ENCODE measurements at places on chromosomes 4 and X.

DNA sequence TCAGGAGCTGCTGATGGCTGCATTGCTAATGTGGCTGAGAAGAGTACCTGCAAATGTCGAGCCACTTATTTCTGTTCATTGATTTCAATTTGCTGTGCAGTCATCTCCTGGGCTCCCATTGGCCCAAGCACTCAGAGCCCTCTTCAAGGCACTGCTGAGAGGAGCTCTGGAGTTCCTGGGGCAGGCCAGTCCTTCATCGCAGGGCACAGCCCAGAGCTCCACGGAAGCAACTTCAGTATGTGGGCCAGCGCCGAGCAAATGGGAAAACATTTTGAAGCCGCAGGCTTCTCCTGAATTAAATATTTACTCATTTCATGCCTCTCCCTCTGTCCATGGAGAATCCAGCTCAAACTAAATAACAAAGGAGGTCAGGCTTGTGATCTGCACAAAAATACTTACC lies 383.3 kb downstream of the BCOR start:
- no peak for DNase-seq

DNA sequence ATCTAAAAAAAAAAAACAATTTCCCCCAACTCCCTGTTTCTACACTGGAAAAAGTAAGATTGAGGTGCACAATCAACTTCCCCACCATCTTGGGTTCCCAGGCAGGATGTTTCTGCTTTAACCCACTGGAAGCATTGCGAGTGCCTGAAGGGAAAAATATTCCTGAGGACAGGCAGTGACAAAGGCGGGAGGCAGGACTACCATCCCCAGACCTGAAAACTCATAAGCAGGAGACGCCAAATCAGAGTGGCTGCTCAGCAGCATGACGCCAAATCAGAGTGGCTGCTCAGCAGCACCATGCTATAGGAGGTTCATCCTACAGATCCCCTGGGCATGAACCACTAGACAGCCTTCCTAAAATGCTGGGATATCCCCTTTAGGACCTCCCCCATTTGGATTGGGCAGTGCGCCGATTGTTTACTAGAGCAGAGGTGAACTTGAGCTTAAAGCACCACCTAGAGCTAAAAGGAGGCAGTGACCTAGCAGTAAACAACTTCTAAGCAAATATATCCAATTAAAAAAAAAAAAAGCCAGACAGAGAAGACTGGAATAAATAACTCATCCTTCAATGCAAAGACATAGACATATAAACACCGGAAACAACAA lies 35.0 kb upstream of the GK start:
- DNase-seq = no peak

DNA sequence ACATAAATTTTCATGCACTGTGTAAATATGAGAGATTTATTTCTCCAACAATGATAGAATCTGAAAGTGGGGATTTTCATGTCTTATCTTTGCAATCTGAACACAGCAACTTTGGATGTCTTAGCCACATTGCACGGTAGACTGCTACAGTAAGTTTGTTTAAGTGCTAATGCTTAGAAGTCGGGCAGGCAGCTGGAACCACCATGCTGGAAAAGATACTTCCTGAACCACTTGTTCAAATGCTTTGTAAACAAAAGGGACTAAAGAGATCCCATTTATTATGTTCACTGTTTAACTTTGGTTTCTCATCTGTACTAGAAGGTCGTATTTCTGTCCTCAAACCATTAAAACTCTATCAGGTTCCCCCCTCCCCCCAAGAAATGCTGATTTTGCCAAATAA lies 555.9 kb upstream of the DIPK2B start:
- DNase-seq = no peak

DNA sequence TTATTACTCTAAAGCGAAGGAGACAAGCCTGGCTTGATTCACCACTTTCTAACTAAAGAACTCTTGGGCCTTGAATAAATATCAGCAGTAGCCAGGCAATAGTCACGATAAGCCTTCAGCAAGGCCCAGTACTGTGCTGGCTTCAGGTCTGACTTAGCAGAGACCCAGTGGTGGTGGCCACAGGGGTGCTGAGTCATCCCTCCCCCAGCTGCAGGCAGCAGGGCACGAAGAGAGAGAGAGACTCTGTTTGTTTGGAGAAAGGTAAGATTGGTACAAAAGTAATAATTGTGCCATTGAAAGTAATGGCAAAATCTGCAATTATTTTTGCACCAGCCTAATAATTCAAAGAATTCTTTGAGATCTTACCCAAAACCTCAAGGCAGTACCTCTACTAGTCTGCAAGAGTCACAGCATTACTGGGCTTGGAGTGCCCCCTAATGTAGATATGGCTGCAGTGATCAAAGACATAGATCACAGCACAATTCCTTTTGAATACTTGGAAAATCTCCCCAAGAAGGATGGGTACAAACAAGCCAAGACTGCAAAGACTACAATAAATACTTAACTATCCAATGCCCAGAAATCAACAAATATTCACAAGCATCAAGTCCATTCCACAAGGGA lies 159.5 kb upstream of the USP38 start:
- no peak for DNase-seq

DNA sequence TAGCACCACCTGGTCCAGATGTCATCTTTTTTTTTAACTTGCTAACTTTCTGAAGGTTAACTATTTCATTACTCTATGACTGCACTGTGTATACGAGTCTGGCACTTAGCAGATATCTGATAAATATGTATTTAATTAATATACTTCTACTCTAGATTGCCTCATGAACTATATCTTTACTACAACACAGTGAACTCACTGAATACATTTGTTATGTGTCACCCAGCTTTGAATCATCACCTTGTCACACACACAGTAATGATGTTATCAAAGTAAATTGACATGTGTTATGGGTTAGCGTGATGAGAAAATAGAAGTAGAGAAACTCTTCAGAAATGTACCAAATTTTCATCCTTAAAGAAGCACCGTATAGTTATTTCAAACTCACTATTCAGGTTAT lies 419.3 kb upstream of the ADGRL3 start:
- DNase-seq = no peak

DNA sequence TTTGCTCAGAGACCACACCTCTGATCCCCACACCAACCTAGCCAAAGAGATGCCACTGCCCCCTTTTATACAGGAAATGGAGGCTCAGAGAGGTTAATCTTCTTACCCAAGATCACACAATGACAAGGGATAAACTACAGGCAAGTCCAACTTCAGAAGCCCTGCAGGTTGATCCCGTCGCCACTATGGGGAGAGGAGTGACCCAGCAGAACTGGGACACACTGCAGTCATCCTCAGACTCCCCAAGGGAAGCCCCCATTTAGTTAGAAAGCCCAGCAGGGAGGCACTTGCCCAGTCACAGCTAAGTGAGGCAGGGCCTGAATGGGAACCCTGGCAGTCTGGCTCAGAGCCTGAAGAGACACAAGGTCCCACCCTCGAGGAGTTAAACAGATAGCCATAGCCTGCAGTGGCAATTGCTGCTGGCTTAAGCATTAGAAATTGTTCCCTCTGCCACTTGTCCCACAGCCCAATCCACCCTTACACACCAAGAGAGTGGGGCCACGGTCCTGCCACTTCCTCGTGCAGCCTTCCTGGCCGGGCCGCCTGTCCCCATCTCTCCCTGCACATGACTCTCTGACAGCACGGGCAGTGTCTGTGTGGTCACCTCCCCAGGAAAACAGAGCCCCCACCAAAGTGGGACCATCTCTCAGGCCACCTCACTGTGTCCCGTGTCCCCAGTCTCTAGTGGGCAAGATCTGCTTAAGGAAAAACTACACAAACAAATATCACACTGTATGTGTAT lies 2.7 kb downstream of the JAKMIP1 start:
- DNase-seq = no peak
